Cardiac muscle cell (in vitro differentiated cells and primary cell): ENCODE measurements at places on chromosomes 11 and 22.

- no peak for DNase-seq
Measured at GRCh38 chr11:73034331-73034730, 107.8 kb downstream of the FCHSD2 start.

GRCh38 chr11:123536690-123537437 is 106.8 kb downstream of the GRAMD1B start:
- peak; percentile 20 for DNase-seq

- peak; percentile 84 for DNase-seq
Measured at GRCh38 chr22:22721681-22722354, 77.4 kb downstream of the GGTLC2 start.

- DNase-seq, result no peak
Measured at GRCh38 chr11:117070016-117070415, 28.2 kb downstream of the SIK3 start.

- DNase-seq, result no peak
Measured at GRCh38 chr11:58075781-58076180, 45.0 kb downstream of the OR6Q1 start.

- DNase-seq, result no peak
Measured at GRCh38 chr22:42300259-42301076, 30.0 kb upstream of the TCF20 start.

- peak; percentile 44 for DNase-seq
Measured at GRCh38 chr11:62001450-62002191, 34.2 kb upstream of the FTH1 start.

- no peak for DNase-seq
Measured at GRCh38 chr11:78111298-78111697, 28.1 kb downstream of the ALG8 start.

DNA sequence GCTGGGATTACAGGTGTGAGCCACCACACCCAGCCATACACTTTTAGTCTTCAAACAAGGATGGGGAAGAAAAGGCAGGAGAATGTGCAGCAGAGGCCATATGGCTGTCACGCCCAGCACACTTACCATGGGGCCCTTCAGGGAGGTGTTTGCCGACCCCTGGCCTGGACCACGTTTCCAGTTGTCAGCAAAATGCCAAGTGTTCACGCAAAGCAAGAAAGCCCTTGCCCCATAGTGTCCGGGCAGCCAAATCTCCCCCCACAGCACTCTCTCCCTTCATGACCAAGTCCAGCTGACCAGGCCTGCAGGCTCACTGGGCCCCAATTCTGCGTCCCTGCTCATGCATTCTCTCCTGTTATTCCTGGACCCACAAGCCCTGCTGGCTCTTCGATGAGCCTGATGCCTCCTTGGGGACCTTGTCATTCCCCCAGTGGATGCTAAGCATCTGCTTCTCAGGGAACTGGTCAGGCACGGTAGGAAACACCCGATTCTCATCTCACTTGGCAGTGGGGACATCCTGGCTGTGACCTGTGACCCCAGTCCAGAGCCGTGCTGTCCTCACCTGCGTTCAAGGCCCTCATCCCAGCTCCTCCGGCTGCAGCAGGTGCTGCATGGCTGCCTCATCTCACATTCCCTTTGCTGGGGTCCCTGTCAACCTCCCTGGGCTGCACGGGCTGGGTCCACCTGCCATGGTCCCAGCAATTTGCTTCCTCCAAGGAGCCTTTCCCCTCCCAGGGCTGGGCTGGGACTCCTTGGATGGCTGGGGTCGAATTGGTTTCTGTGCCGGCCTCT is 96.4 kb downstream of the CTTN start:
- no peak for DNase-seq

GRCh38 chr11:68120273-68121066 is 718 bp downstream of the CHKA start:
- DNase-seq, result peak; percentile 80

DNA sequence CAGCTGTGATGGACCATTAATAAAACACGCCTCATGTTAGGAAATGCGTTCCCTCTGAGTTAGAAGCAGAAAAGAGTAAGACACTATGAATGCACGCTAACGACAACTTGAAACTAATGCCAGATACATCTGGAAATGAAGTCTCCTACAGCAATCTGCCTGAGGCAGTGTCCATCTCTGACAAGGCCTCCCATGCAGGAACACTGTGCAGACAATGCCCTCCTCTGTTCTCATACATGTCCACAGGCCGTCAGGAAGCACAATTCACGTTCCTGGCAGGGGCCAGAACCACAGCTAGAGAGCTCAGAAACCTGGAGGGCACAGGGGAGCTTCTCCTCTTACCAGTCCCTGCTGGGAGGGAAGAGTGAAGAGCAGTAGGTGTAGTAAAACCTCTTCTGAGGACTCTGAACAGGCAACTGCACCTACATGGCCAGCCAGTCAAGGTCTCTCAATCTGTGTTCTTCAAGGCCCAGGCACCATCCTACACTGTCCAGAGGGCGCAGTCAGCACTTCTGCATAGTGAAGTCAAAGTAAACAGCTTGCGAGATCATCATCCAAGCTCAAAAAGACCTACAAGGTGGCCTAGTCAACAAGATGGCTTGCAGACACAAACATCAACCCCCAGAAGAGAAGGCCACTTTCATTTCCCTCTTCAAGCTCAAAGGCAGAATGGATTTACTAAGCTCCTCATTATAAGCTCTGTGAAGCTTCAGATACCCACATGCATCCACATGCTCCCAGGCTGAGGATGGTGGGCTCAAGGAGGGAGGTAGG is 41.5 kb upstream of the CYP2D6 start:
- no peak for DNase-seq

GRCh38 chr11:31529189-31529588 is 19.6 kb downstream of the ELP4 start:
- DNase-seq, result no peak

DNA sequence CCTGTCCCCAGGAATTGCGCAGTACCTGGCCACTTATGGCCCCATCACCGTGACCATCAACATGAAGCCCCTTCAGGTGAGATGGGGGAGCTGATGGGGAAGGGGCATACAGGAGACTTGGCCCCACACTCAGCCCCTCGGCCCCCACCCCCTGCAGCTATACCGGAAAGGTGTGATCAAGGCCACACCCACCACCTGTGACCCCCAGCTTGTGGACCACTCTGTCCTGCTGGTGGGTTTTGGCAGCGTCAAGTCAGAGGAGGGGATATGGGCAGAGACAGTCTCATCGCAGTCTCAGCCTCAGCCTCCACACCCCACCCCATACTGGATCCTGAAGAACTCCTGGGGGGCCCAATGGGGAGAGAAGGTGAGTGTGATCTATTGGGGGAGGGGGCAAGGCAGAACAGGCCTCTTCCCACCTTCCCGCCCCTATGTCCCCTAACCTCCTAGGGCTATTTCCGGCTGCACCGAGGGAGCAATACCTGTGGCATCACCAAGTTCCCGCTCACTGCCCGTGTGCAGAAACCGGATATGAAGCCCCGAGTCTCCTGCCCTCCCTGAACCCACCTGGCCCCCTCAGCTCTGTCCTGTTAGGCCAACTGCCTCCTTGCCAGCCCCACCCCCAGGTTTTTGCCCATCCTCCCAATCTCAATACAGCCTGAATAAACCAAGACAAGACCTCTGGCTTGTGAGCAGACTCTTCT is 3.6 kb downstream of the CTSW start:
- DNase-seq, result no peak

GRCh38 chr11:20119315-20119714 is 41.0 kb downstream of the DBX1 start:
- DNase-seq, result no peak

GRCh38 chr22:23282089-23282501 is 101.8 kb downstream of the BCR start:
- DNase-seq, result no peak

GRCh38 chr11:111982019-111982464 is 43.2 kb upstream of the DLAT start:
- peak; percentile 83 for DNase-seq

GRCh38 chr11:45674481-45675190 is 9.2 kb upstream of the CHST1 start:
- no peak for DNase-seq

DNA sequence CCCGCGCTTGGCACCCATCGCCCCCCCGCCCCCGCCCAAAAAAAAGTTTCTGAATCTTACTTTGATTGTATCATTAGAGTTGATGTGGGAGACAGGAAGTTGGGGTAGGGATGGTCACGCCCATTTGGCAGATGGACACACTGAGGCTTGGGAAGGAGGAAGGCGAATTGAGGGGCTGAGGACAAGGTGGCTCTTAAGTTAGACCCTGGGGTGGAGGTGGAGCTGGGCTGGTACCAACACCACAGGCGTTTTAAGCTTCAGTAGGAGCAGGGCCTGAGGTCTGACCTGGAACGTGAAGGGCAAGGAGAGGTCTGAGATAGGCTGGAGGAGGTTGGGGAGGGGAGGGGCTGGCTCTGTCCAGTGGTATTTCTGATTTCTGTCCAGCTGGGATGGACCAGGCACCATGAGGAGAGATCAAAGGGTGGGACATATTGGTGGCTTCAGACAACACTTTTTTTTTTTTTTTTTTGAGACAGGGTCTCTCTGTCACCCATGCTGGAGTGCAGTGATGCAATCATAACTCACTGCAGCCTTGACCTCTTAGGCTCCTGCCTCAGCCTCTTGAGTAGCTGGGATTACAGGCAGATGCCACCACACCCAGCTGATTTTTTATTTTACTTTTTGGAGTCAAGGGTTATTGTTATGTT is 799 bp upstream of the CDC42BPG start:
- DNase-seq, result no peak

DNA sequence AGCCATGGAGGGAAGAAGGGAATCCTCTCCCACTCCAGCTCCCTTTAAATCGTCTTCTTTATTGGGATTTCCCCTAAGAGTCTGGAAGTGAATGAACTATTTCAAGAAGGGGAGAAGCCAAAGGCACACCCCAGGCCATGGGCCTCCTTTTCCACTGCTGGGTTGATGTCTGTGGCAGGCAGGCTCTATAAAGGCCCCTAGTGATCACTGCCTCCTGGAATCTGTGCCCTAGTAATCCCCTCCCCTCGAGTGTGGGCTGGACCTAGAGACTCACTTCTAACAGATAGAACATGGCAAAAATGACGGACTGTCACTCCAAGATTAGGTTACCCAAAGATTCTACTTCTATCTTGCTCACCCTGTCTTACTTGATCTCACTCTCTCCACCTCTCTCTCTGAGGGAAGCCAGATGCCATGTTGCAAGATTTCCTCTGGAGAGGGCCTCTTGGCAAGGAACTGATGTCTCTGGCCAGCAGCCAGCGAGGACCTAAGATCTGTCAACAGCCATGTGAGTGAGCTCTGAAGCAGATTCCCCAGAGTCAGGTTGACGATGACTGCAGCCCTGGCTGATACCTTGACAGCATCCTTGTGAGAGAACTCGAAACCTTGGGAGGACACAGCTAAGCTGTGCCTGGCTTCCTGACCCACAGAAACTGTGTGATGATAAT is 444.8 kb downstream of the SOX6 start:
- peak; percentile 74 for DNase-seq

GRCh38 chr11:75351541-75351790 is at the start of gene ARRB1:
Gene ARRB1, minus strand, starts transcription at chr11:75351661. Its CDS starts 54 bp downstream, at chr11:75351607.
- no peak for DNase-seq

GRCh38 chr22:45238076-45238956 is 2.4 kb downstream of the KIAA0930 start:
- DNase-seq, result no peak

- no peak for DNase-seq
Measured at GRCh38 chr22:40396882-40397281, 26.5 kb downstream of the SGSM3 start.

- no peak for DNase-seq
Measured at GRCh38 chr11:69032833-69033232, 15.9 kb upstream of the TPCN2 start.

GRCh38 chr11:96036863-96037262 is 113.0 kb upstream of the MTMR2 start:
- DNase-seq, result no peak

DNA sequence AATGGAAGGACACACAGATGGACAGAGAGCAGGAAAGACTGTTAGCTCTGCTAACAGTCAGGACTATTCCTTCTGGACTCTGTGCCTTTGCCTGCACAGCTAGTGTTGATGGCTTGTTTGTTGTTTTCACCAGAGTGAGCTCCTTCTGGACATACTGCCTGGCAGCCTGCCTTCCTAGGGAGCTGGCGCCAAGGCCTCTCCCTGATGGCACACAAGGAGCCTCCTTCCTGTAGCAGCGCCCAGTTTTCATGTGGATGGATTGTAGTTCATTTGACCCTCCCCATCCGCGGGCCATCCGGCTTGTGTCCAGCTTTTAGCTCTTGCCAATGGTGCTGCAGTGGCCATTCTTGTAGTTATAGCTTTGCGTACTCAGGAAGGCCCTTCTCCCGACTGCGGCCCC is 16.6 kb upstream of the BCR start:
- no peak for DNase-seq

DNA sequence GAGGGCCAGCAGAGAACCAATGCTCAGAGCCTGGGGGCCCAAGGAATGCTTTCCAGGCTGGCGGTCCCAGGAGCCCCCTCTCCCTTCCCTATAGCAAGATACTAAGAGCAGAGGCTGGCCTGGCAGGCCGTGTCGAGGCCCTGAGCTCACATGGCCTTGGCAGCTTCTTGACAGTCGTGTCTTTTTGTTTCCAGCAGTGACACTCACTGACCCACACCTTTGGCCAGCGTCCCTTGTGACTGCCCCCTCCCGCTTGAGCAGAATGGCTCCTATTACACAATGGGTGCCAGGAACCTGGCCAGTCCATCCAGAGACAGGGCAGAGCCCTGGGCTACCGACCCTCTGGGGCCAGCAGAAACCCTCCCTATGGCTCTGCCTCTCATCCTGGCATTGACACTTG is 6.4 kb upstream of the CCND1 start:
- no peak for DNase-seq

DNA sequence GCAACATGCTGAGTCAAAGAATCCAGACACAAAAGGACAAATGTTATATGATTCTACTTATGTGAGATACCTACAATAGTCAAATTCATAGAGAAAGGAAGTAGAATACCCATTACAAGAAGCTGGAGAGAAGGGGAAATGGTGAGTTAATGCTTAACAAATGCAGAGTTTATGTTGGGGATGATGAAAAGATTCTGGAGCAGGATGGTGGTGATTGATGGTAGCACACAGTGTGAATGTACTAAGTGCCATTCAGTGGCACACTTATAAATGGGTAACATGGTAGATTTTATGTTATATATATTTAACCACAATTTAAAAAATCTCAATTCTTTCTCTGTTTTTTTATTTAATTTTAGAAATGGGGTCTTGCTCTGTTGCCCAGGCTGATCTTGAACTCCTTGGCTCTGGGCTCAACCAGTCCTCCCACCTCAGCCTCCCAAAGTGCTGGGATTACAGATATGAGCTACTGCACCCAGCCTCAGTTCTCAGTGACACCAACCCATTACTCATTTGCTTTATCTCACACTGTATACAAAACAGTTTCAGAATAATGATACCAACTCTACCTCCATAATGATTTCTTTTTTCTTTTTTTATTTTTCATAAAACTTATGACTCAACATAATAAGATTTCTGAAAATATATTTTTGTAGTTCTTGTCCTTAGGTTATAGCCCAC is 9.6 kb upstream of the RELA start:
- no peak for DNase-seq

DNA sequence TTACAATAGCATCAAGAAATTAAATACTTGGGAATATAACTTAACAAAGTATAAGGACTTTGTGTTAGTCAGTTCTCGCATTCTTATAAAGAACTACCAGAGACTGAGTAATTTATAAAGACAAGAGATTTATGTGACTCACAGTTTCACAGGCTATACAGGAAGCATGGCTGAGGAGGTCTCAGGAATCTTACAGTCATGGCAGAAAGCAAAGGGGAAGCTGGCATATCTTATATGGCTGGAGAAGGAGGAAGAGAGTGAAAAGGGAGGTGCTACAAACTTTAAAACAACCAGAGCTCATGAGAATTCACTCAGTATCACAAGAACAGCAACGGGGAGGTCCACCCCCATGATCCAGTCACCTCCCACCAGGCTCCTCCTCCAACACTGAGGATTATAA is 32.0 kb upstream of the CCDC134 start:
- DNase-seq, result no peak
